Amygdala (tissue), 56 donors: ENCODE measurements at places on chromosomes 1 and 21.

DNA sequence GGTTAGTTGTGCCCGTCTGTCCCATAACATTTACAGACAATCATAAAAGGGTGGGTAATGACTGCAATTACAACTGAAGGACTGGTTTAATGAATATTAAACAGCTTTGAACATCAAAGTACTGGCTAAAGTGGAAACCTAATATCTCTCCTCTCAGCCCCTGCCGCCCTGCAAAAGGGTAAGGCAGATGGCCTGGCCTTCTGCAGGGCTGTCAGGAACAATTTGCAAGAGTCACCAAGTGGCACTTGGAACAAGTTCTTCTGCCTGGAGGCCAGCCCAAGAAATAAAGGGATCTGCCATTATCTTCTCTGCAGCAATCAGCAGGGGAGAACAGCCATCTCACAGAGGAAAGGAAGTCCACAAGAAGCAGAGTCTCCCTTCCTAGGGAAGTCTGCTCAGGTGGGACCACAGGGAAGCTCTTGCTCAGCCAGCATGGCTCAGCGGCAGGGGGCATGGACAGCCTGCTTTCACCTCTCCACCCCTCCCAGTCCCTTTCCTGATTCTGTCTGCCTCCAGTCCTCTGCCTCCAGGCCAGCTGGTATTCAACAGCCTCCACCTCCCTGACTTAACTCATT, 96.1 kb downstream of the TRABD2B start:
- no peak for DNase-seq

- no peak for DNase-seq
These were observed 212.4 kb downstream of the FOXD2 start for GRCh38 chr1:47650205-47650604.

DNA sequence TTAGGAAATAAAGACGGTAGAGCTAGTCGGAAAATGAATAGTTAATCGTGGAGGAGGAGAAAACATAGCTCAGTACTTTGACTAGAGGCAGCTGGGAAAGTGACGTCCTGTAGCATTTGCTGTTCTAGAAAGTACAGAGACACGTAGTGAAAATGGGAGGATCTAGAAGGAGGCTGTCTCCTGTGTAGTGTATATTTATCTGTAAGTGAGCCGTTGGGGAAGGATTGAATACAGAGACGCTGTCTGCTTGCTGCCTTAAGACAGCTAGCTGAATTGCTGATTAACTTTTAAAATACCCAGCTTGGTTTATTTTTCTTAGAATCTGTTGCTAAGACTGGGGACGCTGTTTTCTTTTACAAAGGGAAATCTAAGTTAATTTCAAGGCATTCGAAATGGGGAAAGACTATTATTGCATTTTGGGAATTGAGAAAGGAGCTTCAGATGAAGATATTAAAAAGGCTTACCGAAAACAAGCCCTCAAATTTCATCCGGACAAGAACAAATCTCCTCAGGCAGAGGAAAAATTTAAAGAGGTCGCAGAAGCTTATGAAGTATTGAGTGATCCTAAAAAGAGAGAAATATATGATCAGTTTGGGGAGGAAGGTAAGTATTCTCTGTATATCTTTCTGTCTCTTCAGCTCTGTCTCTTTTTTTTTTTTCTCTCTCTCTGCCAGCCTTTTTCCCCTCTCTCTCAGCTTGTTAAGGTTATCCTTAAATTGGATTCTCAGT, at the start of gene DNAJB4:
DNAJB4 (plus strand) TSS at position 221 of the 729 bp plus-strand sequence; CDS start at position 393, 172 bp downstream.
- DNase-seq, result peak; percentile 51

GRCh38 chr1:46612937-46613660, 3.5 kb downstream of the MOB3C start:
- DNase-seq, result no peak

- no peak for DNase-seq
These were observed 31.4 kb upstream of the SLC35D1 start for GRCh38 chr1:67085326-67085725.

DNA sequence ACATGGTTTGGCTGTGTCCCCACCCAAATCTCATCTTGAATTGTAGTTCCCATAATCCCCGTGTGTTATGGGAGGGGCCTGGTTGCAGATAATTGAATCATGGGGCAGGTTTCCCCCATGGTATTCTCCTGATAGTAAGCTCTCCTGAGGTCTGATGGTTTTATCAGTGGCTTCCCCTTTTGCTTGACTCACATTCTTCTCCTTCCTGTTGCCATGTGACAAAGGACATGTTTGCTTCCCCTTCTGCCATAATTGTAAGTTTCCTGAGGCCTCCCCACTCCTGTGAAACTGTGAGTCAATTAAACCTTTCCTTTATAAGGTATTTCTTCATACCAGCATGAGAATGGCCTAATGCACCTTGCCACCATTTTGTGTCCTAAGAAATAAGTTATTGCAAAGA, 415.0 kb downstream of the COL11A1 start:
- no peak for DNase-seq

DNA sequence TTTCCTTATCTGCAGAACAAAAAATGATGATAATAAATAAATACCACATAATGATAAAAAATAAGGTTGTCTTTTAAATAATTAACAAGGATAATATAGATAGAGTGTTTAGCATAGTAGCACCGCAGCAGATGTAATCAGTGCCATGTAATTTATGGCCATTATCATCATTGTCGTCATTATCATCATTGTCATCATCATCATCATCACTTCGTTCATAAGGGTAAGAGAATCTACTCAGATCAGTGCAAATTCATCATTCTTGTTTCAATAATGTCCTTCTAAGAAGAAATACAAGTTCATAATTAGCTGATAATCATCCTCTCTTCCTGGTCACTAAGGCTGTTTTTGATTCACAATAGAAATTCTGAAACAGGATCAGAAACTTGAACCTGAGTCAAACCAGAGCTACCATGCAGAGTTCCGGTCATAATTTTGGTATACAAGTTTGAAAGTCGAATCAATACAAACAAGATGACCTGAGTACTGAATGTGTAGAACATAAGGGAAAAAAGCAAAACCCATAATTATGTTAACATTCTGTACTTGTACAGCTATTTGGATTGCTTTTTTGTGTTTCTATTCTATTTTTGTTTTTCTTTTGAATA, 172.0 kb downstream of the LRRC40 start:
- DNase-seq, result no peak

DNA sequence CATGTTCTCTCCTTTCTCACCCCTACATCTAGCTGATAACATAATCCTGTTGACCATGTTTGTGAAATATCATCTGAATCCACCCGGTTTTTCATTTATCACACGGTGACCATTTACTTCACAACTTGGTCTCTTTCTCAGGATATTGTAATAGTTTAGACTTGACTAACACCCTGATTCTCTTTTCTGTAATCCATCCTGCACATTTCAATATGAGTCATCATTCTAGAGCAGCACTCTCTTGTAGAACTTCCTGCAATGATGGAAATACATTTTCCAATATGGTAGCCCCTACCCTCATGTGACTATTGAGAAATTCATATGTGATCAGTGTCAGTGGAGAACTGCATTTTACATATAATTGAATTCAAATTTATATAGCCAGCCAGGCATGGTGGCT, 2.3 kb upstream of the JAM2 start:
- no peak for DNase-seq

GRCh38 chr1:39895731-39896480, 5.8 kb downstream of the MYCL start:
- DNase-seq, result no peak

DNA sequence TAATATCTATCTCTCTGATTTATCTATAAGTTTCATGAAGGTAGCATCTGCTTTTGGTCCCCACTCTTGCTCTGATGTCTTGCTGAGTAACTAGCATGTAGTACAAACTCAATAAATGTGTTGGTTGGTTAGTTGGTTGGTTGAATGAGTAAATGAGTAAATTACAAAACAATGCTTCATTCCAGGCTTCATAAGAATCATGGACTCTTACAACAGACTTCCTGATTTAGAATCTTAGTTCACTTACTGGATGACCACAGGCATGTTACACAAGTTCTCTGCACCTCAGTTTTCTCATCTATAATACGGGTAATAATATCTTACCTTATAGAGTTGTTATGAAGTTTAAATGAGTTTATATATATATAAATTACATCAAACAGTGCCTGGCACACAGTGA, 98.6 kb downstream of the ZNF281 start:
- DNase-seq, result no peak

DNA sequence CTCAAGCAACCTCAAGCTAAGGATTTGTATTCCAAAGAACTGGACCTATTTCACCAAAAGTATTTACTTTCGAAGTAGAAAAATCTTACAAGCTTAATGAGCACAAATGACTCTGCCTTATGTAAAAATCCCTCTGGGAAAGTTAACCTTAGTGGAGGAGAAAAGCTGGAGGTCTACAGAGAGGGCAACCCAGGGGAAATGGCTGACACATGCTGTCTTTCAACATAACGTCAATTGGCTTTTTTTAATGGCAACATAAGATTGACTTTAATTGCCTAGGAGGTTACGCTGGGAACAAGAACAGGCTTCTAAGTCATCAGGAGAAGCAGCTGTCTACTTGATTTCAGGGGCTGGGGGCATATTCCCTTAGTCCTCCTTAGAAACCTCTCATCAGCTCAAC, 52.3 kb downstream of the UTP25 start:
- DNase-seq, result no peak

- DNase-seq, result no peak
These were observed 123.9 kb downstream of the CYYR1 start for GRCh38 chr21:26449161-26449560.

- no peak for DNase-seq
These were observed 45.5 kb downstream of the GRIK3 start for GRCh38 chr1:36988741-36989193.

- DNase-seq, result no peak
These were observed 2.2 kb upstream of the SSBP3 start for GRCh38 chr1:54408147-54409066.
